ENCODE measurements at places on chromosomes 7 and 10.

DNA sequence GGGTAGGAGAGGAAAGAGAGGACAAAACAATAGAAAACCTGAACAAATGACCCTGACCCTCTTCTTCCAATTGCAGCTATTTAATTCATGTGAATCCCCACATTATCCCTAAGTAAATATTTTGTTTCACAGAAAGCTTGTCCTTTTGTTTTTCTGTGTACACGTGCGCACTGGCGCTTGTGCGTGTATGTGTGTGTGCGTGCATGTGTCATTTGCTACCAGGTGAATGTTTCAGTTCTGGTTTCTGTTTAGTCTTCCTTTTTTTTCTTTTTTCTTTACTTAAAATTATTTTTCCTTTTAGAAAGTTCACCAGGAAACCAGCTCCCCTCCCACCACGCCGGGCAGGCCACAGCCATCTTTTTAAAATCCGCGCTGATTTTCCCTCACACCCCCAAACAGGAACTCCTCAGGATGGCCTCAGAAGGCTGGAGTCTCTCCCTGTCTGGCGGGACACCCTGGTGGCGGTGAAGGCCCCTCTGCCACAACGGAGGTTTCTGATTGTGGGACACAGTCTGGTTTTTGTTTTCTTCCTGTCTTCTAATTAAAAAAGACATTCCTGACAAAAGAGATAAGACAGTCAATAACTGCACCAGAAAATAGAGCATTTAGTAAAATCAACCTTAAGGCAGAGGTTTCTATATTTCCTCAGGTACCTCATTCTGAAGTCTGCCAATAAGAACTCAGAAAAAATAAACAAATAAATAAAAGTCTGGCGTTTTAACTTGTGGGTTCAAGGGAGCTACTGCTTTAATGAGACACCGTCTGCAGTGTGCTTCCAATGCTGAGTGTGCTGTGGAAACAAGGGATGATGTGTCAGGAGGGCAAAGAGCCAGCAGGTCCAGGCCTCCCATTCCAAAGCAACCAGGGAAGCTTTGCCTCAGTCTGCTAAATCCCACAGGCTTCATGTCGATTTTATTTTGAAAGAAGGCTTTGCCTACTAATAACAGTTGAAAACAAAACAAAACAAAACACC, 17.4 kb downstream of the IRF5 start:
- peak; percentile 8 for DNase-seq

GRCh38 chr10:126658928-126659327, 11.6 kb downstream of the C10orf90 start:
- DNase-seq: no peak

DNA sequence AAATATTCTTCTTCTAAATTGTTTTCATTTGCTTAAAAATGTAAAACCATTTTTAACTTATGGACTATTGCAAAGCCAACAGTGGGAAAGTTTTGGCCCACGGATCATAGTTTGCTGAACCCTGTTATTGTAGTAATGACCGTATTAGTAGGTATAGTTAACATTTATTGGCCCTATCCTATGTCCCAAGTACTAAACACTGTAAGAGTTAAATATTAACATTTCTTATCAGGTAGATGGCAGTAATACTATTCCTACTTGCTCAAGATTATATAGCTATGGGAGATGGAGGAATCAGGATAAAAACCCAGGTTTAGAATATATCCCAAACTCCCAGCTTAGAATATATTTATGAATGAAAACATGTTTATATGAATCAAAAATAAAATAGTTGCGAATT, 993.2 kb downstream of the SORCS3 start:
- DNase-seq: no peak

DNA sequence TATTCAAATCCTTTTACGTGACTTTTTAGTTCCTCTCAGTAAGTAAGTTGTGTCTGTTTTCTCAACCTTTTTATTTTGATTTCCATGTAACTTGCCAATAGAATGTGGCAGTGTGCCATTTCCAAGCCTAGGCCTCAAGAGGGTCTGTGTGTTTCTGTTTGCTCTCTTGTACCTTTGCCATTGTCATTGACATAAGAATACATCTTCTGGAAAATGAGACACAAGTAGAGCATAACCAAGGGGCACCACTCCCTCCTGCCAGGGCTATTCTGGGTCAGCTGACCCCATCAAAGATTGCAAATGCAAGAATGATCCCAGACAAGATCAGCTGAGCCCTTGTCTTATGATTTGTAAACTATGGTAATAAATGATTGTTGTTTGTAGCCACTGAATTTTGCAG, 524.0 kb downstream of the IPMK start:
- no peak for DNase-seq

GRCh38 chr7:130435311-130435854, 5.4 kb downstream of the CEP41 start:
- DNase-seq: peak; percentile 41

DNA sequence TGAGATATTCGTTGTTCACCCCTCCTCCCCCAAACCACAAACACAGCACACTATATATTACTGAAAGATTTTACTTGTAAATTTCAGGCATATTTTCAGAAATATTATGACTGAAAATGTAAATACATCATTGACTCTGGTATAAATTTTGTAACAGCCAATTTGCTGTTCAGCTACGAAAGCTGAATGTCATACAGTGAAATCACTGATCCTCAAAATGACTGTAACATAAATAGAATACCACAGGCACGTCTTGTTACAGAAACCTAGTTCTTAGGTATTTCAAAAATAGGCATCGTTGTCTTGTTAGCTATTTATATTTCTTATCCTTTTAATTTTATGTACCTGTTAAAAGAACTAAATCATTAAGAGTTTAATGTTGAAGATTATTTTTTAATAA, 15.1 kb downstream of the TRUB1 start:
- DNase-seq: no peak

- DNase-seq: no peak
Observed at GRCh38 chr7:128407751-128408708, 1.8 kb downstream of the IMPDH1 start.

DNA sequence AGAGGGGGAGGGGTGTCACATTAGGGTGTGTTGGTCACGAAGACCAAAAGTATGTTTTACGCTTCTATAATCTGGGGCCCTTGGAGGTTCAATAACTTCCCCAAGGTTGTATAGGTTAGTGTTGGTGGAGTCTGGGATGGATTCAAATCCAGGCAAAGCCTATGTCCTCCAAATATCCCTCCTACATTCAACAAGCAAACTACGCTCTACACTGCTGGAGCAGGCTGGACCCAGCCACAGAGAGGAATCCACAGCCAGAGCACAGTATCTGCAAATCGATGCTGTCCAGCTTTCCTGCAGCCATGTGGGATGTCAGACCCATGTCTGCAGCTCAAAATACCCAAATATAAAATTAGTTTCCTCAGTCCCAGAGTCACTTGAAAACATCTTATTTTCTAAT, 198.0 kb downstream of the COBL start:
- DNase-seq: no peak

- no peak for DNase-seq
Observed at GRCh38 chr10:123492016-123492415, 174.1 kb upstream of the GPR26 start.

GRCh38 chr10:46098386-46098785, 52.3 kb upstream of the MSMB start:
- DNase-seq: no peak

DNA sequence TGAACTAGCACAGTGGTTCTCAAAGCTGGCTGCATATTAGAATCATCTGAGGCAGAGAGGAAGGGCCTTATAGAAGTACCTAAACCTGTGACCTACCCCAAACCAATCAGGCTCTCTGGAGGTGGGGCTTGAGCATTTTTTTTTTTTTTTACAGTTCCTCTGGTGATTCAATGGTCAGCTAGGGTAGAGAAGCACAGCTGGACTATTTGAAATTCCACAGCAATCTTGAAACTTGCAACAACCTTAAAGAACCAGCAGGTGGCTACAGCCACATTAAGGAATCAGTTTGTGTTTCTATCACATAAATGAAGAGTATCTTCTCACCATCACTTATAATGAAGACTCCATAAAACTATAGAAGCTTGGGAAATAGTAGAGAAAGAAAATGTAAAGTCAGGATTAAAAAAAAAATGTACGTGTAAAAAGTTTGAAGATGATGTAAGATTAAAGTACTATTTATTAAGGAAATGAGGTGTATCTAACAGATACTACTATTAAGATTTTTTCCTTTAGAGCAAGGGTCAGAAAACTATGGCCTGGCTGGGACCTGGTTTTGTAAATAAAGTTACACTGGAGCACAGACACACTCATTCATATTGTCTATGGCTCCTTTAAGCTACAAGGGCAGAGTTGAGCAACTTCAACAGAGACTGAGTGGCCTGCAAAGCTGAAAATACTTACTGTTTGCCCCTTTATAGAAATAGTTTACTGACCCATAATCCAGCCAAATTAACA, 3.8 kb downstream of the RTKN2 start:
- no peak for DNase-seq

GRCh38 chr10:14926061-14926470, 27.8 kb downstream of the DCLRE1C start:
- DNase-seq: no peak

- DNase-seq: no peak
Observed at GRCh38 chr7:35817930-35818329, 17.1 kb downstream of the SEPTIN7 start.

DNA sequence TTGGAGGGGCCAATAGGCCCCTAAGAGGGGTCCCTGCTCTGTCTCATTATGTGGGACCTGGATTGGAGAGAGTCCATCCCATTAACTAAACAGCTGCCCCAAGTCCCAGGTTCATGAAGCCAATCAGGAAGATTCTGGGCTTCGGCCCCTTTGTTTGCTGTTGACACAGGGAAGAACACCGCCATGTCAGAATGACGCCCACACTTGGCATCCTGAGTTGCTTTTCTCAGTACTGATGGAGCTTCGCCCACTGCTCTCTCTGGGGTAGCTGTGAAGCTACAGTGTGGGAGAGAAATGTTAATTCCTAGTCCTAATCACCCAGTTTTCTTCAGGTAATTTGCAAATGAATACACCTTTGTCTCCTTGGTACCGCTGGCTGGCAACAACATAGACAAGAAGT, 264.7 kb downstream of the GLRX3 start:
- no peak for DNase-seq

DNA sequence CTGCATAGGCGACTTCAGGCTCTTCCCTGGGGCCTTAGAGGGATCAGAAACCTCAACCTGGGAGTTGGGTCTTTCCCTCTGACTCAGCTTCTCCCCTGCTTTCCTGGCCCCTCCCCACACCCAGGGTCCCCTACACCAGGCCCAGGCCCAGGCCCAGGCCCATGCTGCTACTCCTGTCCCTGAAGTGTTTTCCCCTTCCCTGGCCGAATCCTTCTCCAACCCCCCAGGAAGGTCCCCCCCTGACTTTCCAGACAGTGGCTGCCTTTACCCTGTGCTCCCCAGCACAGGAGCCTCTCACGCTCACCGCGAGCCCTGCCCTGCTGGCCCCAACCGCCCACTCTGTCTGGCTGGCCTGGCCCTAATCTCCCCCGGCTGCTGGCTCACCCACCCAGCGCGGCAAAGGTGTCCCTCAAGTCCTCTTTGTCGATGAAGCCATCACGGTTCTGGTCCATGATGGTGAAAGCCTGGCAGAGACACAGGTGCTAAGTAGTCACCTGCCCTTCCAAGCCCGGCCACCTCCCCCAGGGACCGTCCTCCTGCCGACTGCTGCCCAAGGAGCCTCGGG, 6.4 kb downstream of the MYL10 start:
- no peak for DNase-seq

- no peak for DNase-seq
Observed at GRCh38 chr7:91165006-91165845, 99.0 kb upstream of the FZD1 start.

GRCh38 chr10:86929468-86930380, 27.7 kb downstream of the MMRN2 start:
- DNase-seq: no peak

GRCh38 chr7:129713544-129713943, 102.0 kb downstream of the NRF1 start:
- peak; percentile 68 for DNase-seq

DNA sequence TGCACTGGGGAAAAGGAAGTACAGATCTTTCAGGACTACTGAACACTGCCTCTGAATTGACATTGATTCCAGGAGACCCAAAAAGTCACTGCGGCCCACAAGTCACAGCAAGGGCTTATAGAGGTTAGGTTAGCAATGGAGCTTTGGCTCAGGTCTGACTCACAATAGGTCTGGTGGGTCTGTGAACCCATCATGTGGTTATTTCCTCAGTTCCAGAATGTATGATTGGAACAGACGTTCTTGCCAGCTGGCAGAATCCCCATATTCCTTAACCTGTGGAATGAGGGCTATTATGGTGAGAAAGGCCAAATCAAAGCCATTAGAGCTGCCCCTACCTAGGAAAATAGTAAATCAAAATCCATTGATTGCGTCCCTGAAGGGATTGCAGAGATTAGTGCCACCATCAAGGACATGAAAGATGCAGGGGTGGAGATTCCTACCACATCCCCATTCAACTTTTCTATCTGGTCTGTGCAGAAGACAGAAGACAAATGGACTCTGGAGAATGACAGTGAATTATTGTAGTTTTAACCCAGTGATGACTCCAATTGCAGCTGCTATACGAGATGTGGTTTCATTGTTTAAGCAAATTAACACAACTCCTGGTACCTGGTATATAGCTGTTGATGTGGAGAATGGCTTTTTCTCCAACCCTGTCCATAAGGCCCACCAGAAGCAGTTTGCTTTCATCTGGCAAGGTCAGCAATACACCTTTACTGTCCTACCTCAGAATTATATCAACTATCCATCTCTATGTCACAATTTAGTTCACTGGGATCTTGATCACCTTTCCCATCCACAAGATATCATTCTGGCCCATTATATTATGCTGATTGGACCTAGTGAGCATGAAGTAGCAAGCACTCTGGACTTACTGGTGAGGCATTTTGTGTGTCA, 44.5 kb upstream of the PIK3CG start:
- DNase-seq: no peak

- DNase-seq: no peak
Observed at GRCh38 chr7:47381134-47381495, 200.8 kb downstream of the TNS3 start.

- DNase-seq: no peak
Observed at GRCh38 chr10:16999665-17000451, 129.8 kb downstream of the CUBN start.

DNA sequence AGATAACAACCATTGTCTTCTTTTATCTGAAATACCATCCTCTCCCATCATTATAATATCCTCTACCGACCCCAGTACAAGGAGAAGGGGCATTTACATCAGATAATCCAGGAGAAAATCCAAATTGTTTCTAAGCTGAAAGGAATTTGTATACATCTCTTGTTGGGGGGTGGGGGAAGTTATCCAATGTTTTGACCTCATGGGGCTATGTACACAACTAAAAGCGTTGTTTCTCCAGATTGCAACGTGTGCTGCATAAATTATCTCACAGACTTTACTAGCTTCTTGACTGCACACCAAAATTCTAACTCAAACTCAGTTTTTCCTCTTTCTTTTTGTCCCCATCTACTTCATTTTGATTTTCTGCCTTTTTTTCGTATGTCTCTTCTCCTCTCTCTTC, 156.7 kb downstream of the TWIST1 start:
- no peak for DNase-seq

- no peak for DNase-seq
Observed at GRCh38 chr10:86178401-86179152, 188.0 kb downstream of the GRID1 start.

GRCh38 chr10:34397324-34397723, 417.8 kb downstream of the PARD3 start:
- no peak for DNase-seq
